A673 (cell line): ENCODE measurements at places on chromosomes 5 and 9.

DNA sequence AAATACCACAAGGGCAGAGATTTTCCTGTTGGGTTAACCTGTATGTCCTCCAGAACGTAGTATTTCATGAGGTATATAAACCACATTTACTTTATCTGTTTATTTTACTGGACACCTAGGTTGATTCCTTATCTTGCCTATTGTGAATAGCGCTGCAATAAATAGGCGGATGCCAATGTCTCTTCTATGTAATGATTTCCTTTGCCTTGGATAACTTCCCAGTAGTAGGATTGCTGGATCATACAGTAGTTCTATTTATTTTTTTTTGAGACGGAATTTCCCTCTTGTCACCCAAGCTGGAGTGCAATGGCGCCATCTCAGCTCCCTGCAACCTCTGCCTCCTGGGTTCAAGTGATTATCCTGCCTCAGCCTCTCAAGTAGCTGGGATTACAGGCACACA, 15.6 kb upstream of the TUT7 start:
- DNase-seq: no peak

DNA sequence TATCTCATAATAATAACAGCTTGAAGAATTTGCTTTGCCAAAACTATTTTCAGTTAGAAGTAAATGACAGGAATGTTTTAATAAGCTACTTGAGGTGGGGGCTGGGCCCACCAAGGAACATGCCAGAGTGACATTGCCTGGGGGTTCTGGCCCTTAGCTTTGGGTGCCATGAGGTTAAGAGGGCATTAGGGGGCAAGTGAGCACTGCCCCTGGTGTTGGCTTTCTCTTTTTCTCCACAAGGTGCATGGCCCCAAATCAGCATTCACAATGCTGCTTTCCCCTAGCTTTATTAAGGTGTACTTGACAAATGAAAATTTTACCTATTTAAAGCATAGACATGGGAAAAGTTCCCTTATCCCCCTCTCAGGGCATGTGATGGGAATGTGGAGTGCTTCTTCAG, 305.4 kb downstream of the TENT4A start:
- DNase-seq: no peak

DNA sequence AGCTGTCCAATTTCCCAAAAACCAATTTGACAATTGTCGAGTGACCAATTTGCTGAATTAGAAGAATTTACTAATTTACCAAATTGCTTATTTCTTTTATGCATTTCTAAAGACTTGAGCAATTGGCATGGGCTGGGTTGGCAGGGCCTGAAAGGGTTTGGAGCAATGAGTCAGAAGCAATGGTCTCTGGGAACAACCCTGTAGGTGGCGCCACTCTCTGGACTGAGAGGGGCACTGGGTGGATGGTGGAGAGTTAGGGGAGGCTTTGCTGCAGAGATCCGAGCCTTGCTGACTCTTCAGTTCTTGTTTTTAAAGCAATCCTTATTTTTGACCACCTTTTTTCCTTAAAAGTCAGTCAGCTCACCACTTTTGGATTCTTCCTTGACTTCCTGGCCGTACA, 71.5 kb upstream of the RPS23 start:
- peak; percentile 57 for DNase-seq

DNA sequence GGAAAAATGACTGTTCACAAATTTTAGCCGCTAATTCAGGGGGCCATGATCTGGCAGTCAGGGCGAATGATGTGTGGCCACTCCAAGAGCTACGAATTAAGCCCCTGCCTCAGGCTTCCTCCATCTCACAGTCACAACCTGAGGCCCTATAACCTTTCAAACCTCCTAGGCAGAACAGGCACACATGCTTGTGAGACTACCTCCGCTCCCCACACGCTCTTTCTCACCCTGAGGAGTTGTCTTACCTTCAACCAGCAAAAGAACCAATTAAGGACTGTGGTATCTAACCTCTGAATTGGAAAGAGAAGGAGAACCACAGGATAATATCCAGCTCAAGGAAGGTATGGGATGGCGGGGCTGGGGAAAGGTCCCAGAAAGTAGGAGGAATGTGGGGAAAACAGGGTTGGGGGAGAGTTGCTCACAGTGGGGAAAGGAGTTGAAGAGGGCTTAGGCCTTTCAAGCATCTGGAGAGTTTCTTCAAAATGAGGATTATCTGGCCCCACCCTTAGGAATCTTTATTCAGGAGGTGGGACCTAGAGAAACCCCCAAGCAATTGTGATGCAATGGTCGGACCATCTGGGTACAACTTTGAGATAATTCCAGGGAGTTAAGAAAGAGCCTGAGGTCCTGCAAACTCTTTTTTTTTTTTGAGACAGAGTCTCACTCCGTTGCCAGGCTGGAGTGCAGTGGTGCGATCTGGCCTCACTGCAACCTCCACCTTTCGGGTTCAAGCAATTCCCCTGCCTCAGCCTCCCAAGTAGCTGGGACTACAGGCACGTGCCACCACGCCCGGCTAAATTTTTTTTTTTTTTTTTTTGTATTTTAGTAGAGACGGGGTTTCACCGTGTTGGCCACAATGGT, 5.5 kb downstream of the PCDH1 start:
- no peak for DNase-seq

DNA sequence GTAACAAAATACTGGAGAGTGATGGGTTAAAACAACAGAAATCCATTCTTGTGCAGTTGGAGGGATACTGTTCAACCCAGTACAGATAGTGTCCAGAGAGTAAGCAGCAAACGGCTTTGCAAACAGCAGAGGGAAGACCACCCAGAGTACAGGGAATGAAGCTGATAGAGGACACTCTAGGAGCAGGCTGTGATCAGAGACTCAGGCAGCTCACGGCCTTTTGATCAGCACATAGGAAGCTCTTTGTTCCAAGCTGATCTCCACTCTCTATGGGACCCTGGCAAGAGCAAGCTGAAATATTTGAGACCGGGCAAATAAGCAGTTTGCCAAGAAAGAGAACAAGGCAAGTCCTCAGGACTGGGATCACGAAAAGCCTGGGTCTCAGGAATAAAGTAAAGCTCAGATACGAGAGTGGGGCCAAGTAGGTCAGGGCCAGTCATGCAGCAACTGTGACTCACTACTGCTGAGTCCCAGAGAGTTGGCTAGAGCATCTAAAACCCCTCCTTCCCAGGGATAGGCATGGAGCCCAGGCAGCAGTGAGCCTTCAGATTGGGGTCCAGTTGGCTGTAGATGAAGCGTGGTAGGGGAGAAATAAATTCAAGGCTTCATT, 52.4 kb downstream of the MELK start:
- DNase-seq: no peak

DNA sequence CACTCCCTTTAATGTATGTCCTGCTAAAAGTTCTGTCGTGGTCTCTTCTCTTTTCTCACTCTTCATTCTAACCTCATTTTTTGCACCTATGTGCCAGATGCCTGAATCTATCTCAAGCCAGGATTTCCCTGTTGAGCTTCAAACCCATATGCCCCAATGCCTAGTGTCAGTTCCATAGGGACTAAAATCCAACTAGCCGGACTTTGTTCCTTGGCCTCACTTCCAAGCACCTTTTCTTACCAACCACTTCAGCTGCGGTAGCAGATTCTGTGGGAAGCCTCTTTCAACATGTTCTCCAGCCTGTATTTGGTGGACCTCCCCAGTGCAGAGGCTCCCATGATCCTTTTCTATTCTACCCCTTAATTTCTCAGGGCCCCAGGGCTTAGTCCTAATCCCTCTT, 17.5 kb downstream of the C9orf57 start:
- no peak for DNase-seq
